ENCODE measurements at places on chromosomes 4 and X.
A peak's percentile ranks its signal among the peaks of the same experiment; 100 is the strongest.

DNA sequence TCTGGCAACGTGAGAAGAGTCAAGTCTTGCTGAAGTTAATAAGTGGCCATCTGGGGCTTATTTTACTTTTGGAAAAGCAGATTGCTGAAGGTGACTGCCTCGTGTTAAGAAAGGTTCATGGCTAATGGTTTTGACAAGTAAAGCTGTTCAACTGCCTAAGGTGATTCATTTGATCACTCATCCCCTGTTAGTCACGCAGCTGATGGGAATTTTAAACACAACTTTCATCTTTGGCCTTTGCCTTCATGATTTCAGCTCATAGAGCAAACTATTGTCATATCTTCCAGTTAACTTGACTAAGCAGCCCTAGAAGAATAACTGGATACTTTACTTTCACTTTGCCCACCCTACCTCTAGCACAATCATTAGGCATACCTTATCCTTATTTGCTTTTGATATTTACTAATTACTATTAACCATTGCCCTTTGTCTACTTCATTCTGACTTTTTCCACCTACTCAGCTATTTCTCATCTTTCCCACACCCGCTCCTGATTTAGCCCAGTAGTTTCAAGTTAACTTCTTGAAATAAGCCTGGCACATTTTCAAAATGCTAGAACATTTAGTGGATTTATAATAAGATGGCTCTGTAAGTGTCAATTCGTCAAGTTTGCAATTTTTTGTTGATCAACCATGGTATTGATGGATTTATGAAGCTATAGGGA lies 170.6 kb upstream of the S100G start:
- DNase-seq: no peak

- DNase-seq: no peak
Observed at GRCh38 chrX:77779695-77780094, 6.3 kb downstream of the ATRX start.

- DNase-seq: peak; percentile 36
Observed at GRCh38 chr4:129278868-129279267, 182.9 kb downstream of the C4orf33 start.

- no peak for DNase-seq
Observed at GRCh38 chrX:133250184-133251100, 32.3 kb upstream of the TFDP3 start.

- DNase-seq: no peak
Observed at GRCh38 chrX:11789809-11790208, 31.8 kb downstream of the MSL3 start.

DNA sequence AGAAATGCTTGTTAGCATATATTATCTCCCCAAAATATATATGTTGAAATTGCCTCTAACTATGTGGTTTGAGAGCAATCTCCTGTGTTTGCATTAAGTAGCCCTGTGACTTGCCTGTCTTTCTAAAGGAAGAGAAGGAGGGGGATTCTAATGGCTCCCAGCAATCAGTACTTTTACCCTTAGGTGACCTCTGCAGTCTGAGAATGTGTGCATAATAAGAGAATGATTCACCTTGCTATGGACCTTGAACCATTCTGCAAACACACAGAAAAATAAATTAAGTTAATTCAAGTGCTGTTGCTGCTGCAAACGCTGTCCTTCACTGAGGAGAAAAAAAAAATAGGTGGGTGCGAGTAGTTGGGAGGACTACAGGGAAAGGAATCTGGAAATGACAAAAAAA lies 322.2 kb downstream of the IQCM start:
- no peak for DNase-seq

DNA sequence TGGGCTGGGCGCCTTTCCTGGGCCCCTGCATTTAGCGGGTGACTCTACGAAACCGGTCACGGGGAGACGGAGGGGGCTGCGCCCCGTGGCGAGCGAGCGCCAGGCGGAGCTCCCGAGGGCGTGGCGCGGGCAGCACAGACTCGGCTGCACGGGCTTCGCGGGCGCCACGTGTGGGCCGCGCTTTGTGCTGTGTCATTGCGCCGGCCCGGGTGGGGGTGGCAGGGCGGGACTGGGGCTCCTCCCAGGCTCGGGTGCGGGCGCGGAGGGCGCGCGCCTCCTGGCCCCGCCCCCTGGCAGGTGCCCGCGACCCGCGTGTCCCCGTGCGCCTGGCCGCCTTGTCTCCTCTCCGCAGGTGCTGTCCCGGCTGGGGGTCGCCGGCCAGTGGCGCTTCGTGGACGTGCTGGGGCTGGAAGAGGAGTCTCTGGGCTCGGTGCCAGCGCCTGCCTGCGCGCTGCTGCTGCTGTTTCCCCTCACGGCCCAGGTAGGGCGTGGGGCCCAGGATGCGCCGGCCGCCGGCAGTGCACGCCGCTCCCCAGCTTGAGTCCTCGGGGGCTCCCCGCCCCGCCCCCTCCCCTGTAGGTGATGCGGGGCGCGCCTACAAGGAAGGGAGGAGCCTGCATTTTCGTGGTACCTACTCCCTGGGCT lies 651 bp downstream of the UCHL1 start:
- DNase-seq: no peak

DNA sequence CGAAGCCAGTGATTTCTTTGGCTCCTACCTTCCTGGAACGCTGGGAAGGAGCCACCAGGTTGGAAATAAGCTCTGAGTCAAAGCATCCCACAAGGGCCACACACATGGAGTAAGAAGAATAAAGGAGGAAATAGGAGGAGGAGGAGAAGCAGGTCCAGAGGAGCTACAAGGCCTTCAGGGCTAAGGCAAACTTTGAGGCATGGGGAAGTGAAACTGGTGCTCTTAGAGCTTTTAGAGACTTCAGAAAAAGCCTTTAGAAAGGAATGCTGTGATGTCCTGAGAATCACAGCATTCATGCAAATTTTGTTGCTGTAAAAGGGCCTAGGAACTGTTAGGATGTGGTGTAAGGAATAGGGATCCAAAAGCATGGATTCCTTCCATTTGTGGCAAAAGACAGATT lies 135.9 kb upstream of the ARHGEF9 start:
- DNase-seq: no peak

GRCh38 chrX:7083468-7084396 lies 63.8 kb upstream of the STS start:
- DNase-seq: no peak

DNA sequence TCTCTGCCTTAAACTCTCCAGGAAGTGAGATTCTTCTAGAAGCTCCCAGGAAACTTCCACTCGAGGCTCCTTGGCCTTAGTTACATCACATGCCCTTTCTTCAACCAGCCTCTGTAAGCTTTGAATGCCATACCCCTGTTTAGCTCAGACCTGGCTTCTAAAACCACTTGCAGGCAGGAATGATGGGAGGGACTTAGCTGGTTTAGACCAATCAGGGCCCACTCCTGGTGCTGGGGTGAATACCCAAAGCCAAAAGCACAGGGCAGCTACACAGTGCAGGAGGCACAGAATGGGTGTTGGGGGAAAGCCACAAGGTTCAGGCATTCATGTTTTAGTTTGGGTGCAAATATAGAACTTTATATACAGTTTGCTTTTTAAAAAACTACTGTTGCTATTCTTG lies 296.2 kb downstream of the FRMPD4 start:
- DNase-seq: no peak

DNA sequence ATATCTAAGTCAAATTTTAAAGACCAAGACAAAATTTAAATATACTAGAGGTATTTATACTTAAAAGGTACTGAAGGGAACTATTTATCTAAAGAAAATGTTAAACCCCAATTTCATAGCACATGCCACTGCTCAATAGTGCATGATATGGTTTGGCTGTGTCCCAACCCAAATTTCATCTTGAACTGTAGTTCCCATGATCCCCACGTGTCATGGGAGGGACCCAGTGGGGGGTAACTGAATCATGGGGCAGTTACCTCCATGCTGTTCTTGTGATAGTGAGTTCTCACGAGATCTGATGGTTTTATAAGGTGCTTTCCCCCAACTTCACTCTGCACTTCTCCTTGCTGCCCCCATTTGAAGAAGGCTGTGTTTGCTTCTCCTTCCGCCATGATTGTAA lies 32.3 kb downstream of the MAML3 start:
- DNase-seq: no peak

GRCh38 chr4:140019619-140020347 lies 134.2 kb downstream of the MAML3 start:
- DNase-seq: peak; percentile 45

DNA sequence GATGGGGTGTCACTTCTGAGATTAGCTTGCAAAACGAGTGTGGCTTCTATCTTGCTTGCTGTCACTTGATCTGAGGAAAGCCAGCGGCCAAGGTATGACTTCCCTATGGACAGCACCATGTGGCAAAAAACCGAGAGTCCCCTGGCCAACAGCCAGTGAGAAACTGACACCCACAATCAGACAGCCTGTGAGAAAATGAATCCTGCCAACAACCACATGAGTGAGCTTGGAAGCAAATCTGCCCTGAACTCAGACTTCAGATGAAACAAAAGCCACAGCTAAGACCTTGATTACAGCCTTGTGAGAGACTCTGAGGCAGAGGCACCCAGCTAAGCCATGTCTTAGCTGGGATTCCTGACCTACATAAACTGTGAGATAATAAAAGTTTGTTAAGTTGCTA lies 45.5 kb downstream of the PPP1R2C start:
- no peak for DNase-seq

DNA sequence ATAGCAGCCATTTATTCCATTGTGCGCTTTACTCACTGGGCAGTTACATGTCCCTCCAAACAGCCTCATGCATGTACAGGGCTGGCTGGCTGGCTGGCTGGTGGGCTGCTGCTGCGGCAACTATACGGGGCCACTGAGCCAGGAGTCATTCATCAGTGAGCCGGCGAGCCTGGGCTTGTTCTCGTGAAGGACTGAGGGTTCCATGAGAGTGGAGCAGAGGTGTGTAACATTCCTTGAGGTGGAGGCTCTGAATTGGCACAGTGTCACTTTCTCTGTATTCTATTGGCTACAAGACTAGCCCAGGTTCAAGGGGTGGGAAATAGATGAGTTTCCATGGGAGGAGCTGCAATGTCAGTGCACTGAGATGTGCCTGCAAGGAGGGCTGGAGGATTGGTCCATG lies 89.1 kb downstream of the ARHGAP10 start:
- no peak for DNase-seq

DNA sequence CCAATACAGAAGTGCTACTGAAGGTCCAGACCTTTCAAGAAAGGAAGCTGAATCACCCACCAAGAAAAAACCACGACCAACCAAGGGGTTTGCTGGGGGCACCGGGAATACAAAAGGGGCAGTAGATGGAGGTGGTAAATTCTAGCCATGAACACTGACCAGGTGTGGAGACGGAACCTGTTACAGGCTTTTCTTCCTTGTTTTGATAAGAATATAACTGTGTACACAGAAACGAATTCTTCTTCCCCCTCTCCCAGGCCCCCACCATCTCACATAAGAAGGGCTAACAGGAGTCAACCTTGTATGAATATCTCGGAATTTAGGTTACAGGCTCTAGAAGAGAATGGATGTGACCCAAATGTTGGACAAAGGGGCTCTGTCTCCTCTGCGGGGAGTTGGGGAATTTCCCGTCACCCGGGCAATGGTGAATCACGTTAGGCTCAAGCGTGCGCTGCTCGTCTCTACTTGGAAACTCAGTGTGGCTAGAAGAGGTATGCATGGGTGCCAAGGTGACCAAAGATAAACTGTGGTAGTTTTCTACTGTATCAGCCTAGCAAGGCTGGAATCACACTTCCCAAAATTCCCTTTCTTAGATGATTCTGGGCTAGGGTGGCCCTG lies 87.0 kb downstream of the AFAP1 start:
- DNase-seq: no peak

DNA sequence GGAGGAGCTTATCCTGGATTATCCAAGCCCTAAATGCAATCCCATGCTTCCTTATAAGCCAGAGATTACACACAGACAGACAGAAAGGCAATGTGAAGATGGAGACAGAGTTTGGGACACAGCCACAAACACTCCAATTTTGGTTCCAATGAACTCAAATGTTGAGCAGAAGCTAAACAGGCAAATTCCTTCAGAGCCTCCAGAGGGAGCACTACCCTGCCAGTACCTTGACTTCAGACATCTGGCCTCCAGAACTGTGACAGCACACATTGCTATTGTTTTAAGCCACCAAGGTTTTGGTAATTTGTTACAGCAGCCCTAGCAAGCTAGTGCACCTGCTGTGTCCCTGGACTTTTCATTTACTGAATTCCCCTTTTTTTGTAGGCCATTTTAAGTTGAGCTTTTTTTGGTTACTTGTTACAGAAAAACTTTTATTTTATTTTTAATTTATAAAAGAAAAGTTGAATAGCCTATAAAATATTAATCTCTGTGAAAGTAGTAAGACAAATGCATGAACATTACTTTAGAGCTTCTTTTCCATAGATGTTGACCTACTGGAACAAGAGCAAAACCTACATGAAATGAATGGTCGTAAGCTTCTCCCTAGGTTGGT lies 33.4 kb upstream of the SRD5A3 start:
- no peak for DNase-seq

DNA sequence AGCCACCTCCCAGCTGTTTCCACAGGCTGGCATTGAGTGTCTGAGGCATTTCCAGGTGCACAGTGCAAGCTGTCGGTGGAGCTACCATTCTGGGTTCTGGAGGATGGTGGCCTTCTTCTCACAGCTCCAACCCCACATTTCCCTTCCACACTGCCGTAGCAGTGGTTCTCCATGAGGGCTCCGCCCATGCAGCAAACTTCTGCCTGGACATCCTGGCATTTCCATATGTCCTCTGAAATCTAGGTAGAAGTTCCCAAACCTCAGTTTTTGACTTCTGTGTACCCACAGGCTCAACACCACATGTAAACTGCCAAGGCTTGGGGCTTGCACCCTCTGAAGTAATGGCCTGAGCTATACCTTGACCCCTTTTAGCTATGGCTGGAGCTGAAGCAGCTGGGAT lies 10.3 kb upstream of the FRMPD4 start:
- no peak for DNase-seq

DNA sequence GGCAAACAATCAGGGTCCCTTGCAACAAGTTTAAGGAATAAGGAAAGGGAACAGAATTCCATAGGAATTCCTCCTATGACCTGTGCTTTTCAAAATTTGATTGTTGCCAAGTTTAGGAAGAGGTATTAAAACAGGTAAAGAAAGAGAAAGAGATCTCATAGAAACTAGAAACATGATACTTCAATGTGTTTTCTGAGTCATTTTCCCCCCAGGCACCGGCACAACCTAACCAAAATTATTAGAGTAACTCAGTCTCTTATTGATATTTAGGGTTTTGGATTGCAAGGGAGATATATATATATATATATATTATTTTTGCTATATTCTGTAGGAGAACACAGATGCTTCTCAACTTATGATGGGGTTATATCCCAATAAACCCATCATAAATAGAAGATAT lies 278.0 kb upstream of the DKK2 start:
- DNase-seq: no peak

- no peak for DNase-seq
Observed at GRCh38 chr4:19725130-19725529, 526.6 kb upstream of the SLIT2 start.

GRCh38 chr4:15681067-15681371 lies 608 bp upstream of the FAM200B start:
- DNase-seq: no peak

GRCh38 chr4:184320631-184321030 lies 103.0 kb upstream of the ENPP6 start:
- no peak for DNase-seq
